NCI-H526 treated with DMSO at 0.1 percent for 48 hours (cell line): ENCODE measurements at places on chromosomes 3 and 15.
A peak's percentile ranks its signal among the peaks of the same experiment; 100 is the strongest.

GRCh38 chr15:51751697-51752683 is 593 bp downstream of the TMOD2 start:
- DNase-seq: peak; percentile 85

GRCh38 chr3:127168271-127168670 is 24.7 kb upstream of the PRR23E start:
- no peak for DNase-seq

DNA sequence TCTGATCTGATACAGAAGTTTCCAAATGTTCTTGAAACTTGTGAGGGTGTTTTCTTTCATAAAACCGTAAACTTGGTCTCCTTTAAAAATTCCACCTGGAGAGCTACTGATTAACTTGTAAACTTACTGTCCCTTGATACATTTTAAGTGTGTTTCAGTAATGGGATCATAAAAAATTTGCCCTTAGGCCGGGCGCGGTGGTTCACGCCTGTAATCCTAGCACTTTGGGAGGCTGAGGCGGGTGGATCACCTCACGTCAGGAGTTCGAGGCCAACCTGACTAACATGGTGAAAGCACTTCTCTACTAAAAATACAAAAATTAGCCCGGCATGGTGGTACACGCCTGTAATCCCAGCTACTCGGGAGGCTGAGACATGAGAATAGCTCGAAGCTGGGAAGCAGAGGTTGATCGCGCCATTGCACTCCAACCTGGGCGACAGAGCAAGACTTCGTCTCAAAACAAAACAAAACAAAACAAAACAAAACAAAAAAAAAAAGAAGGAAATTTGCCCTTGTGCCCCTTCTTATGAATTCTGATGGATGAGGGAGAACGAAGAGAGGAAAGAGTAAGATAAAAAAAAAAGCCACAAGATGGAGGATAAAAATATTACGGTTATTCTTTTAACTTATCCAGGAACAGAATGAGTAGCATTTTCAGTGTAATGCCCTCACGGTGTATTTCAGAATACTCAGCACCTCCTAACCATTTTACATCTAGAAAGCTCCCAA is 32.1 kb upstream of the AP4E1 start:
- no peak for DNase-seq

GRCh38 chr15:47484059-47484458 is 233.2 kb upstream of the SEMA6D start:
- no peak for DNase-seq

DNA sequence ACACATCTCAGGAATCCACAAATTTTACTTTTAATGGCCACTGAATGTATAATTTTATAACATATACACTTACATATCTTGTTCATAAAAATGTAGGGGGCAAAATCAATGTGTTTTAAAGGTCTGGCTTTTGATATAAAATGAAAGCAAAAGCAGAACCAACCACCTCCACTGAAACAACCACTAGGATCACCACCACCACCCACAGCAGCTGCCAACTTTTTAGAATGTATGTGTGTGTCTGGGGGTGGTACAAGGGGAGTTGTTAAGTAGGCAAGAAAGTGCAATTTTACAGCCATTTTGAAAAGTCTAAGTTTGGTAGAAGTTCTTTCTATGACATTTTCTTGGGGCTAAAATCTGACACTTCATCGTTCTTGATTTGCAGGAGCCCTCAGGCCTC is 44.0 kb downstream of the OTOL1 start:
- no peak for DNase-seq

DNA sequence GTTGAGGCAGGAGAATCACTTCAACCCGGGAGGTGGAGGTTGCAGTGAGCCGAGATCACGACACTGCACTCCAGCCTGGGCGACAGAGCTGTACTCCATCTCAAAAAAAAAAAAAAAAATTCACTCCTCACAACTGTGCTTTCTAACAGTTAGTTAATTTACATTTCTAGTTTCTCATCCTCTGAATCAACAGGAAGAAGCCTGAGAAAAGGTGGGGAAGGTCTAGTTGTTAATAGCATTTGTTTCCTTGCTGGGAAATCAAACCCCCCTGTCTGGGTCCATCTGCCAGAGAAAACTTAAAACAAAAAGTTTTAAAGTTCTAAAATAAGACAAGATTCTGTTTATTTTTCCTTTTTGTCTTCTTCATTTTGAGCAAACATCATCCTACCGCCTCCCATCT is 62.3 kb downstream of the TMEM39A start:
- no peak for DNase-seq

- DNase-seq: no peak
Measured at GRCh38 chr15:62249501-62249900, 84.4 kb upstream of the C2CD4B start.

DNA sequence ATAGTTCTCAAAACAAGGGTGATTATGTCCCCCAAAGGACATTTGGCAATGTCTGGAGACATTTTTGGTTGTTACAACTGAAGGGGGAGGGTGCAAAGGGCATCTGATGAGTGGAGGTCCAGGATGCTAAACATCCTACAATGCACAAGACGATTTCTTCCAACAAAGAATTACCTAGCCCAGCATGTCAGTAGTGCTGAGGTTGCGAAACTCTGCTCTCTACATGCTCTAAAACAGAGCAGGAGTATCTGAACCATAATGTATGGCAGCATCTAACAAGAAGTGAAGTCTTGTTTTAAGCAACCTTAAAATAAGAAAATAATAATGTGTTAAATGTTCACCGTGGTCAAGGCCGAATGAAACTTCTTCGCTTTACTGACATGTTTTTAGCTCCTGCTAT is 7.0 kb downstream of the GYG1 start:
- DNase-seq: no peak

- no peak for DNase-seq
Measured at GRCh38 chr3:129758785-129759320, 134.7 kb downstream of the TMCC1 start.

DNA sequence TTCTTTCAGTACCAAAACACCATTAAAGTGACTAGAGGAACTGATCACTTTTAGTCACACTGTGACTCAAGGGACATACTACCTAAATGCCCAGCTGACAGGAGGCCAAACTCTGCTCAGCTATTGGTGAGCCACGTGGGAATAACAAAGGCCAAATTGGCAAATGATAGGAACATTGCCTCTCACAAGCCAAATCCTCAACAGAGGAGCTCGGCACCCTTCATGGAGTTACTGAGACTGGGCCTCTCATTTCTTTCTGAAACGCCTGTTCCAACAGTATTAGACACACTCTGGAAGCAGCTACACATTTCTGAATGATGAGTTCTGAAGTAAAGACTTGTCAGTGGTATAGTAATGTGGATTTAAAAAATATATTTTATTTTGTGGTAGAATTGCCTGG is 166.0 kb upstream of the COL8A1 start:
- no peak for DNase-seq

GRCh38 chr15:81297603-81298575 is 26.1 kb downstream of the STARD5 start:
- no peak for DNase-seq

DNA sequence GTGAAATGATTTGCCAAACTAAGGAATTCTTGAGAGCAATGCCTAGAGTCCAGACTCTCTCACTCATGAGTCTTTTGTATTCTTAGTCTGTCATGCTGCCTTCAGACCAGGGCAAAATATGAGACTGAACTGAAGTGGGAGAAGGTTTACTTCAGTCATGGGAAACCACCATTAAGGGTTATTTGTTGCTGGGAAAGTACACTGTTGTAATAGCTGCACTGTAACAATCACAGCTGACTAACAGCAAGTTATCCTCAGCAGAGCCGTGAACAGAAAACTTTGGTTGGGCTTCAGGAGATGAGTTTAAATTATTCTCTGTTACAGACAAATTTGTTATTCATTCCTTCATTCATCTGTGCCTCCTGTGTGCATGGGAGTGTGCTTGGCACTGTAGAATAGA is 258.5 kb downstream of the ROBO2 start:
- no peak for DNase-seq

DNA sequence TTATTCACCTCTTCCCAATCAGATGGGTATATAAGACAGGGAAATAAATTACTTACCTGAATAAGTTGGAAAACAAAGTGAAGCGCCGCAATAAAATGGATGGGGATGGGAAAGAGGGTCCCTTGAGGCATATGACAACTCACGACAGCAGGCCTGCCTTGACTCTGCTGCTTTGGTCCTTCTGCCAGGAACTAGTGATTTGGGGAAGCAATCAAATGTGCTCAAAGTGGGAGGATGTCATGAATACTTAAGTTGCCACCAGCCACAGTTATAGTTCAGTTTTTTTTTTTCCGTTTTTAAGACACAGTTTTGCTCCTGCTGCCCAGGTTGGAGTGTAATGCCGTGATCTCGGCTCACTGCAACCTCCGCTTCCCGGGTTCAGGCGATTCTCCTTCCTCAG is 4.6 kb downstream of the PARL start:
- no peak for DNase-seq

DNA sequence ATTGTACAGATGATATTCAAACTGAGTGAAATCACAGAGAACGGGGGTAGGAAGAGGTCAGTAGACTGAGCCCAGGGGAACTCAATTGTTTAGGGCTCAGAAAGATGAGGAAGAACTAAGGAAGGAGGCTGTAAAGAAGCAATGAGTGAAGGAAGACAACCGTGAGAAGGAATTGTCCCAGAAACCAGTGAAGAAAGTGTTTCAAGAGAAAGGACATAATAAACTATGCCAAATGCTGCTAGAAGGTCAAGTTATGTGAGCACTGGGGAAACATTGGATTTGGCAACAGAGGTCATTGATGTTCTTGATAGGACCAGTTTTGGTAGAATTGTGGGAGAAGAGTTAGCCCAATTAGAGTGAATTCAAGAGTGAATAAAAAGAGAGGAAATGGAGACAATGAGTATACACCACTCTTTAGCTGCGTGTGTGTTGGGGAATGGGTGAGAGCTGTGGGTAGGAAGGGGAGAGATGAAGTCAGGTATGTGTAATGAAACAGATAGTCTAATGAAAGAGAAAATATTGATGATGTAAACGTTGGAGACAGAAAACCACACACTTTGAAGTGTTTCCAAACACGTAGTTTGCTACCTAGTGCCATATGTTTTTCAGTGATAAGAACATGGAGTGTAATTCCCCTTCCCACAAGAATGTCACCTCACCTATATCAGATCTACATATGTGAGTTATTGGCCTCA is 42.5 kb upstream of the MME start:
- DNase-seq: no peak

DNA sequence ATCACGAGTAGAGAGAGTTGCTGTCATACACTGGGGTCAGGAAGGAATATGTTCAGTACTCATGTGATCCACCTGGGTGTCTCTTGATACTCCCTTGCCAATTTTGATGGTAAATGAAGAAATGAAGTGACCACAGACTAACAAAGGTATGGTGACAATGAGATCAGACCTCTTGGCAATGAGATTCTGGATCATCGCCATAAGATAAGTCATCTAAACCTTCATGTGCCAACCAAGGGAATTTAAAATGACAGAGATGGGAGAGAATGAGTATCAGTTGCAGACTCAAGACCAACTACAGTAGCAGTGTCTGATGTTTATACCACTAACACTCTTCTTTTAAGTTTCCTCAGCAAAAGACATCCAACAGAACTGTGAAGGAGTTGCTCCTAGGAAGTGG is 601.0 kb downstream of the MECOM start:
- no peak for DNase-seq

GRCh38 chr3:149368674-149369497 is 8.6 kb downstream of the TM4SF1 start:
- DNase-seq: peak; percentile 99

DNA sequence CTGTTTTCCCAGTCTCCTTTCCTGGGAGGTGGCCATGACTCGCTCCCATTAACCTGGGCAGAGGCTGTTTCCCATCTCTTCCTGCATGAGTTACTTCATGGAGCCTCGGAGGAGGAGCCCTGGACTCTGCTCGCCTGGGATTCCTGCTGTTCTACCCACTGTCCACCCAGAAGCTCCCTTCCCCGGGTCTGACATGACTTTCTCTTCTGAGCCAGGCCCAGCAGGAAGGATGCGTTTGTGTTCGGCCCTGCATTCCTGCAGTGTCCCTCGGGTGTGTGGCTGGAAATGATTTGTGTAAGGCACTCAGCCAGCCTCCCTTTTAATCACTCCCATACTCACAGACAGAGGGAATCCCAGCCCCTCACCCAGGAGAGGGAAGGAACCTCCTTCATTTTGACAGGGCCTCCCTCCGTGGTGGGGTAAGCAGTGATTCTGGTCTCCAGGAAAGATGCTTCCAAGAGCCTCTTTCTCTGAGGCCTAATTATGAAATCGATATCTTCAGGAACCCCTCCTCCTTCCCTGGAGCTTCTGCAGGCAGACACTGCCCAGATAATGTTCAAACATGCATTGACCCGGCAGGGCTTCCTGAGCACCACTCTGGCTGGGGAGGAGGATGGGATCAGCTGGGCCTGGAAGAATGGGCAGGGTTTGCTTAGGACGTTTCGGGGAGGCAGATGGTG is 41.6 kb upstream of the DLG1 start:
- no peak for DNase-seq

DNA sequence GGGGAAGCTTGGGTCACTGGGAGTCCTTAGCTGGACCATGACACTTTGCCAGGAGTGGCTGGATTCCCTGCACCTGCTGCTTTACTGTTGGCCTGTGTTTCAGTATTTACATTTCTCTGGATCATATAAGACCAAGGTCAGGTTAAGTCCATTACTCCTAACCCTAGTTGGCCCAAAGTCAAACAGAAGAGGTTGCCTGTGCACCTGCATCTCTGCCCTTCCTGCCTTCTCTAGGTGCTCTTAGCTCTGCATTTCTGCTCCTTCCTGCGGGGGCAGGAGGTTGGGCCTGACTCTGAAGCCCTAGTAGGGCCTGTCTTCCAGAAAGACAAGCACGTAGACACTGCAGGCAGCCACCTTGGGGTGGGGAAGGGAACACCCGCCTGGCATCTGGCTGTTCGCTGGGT is 124.3 kb downstream of the RPLP1 start:
- no peak for DNase-seq

GRCh38 chr3:118011910-118012309 is 1022.7 kb downstream of the IGSF11 start:
- no peak for DNase-seq

- no peak for DNase-seq
Measured at GRCh38 chr3:39254806-39255449, 24.9 kb downstream of the CX3CR1 start.

GRCh38 chr3:153680526-153680925 is 440.7 kb upstream of the ARHGEF26 start:
- no peak for DNase-seq

DNA sequence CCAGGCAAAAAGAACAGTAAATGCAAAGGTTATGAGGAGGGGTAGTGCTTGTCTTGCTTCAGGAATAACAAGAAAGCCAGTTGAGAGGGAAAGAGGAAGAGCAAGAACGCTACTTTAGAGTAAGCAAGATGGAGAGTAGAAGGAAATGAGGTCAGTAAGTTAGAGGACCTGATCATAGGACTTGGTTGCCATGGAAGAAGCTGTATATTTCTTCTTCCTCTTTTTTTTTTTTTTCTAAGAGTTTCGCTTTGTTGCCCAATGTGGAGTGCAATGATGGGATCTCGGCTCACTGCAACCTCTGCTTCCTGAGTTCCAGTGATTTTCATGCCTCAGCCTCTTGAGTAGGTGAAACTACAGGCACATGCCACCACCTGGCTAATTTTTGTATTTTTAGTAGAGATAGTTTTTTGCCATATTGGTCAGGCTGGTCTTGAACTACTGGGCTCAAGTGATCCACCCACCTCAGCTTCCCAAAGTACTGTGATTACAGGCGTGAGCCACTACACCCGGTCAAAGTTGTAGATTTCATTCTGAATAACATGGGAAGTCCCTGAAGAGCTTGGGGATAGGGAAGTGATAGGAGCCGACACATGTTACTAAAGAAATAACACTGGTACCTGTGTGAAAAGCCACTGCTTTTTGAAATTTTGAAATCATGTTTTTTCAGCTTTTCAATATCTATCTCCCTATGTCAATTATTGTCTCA is 527.9 kb upstream of the NAALADL2 start:
- no peak for DNase-seq
